IMR-90 (cell line): ENCODE measurements at places on chromosomes 2 and 18. TPM values are rescaled to one million over a fixed set of nuclear protein-coding genes. Genes with fewer than 3 reads are reported as not detected.

DNA sequence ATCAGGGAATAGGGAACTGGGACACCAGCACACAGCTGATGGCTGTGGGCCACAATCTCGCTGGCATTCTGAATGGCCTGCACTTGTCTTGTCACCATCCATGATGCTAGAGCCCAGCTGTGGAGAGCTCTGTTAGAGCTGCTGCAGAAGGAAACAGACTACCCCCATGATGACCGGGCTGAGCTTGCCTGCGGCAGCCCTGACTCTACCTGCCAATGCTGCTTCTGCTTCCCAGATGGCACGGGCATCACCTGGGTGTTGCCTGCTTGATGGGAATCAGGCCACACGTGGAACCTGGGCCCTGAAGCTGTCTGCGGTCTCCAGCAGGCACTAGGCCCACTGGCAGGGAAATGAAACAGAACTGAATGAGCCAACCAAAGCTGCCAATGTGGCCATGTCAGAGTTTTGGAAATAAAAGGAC lies 11.2 kb upstream of the DAW1 start:
- no peak for DNase-seq

GRCh38 chr18:54157646-54158385 lies 66.7 kb downstream of the MBD2 start:
- no peak for DNase-seq

GRCh38 chr2:42777883-42778805 lies 14.2 kb upstream of the OXER1 start:
- peak; percentile 22 for DNase-seq

DNA sequence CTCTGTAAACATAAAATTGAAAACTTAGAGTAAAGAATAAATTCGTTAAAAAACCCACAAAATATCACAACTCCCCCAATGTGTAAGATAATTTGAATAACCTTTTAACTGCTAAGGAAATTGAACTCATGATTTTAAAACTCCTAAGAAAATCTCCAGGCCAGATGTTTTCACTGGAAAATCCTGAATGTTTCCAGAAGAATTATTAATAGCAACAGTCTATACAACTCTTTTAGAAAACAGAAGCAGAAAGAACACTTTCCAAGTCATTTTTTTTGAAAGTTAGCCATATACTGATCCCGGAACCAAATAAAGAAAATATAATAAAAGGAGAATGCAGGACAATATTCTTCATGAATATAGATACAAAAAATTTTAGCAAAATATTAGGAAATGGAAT lies 165.6 kb downstream of the ACOXL start:
- no peak for DNase-seq

- DNase-seq: no peak
Observed at GRCh38 chr2:17107871-17108270, 410.4 kb downstream of the RAD51AP2 start.

- no peak for DNase-seq
Observed at GRCh38 chr18:12839526-12840196, 44.4 kb downstream of the PTPN2 start.

DNA sequence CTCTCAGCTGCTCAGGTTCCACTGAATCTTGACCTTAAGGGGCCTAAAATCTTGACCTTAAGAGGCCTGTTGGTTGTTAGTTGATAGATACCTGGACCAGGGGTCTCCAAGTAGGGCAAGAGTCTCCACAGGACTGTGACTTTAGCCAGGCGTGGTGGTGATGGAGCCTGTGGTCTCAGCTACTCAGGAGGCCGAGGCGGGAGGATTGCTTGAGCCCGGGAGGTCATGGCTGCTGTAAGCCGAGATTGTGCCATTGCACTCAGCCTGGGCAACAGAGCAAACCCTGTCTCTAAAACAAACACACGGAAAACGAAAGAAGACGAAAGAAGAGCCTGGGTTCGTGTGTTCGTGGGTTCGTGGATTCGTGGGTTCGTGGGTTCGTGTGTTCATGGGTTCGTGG lies 120.2 kb upstream of the CTDP1 start:
- no peak for DNase-seq

GRCh38 chr2:191697870-191698269 lies 19.9 kb downstream of the NABP1 start:
- DNase-seq: no peak

The SCTR gene
- not detected in 2 replicates for polyA plus RNA-seq

The CTLA4 gene
- not detected in 2 replicates for polyA plus RNA-seq

The CNGA3 gene
- not detected in 2 replicates for polyA plus RNA-seq

The GLI2 gene
- polyA plus RNA-seq: 26.0 and 31.5 TPM in 2 replicates

The CYRIA gene
- polyA plus RNA-seq: 1.1 and 1.7 TPM in 2 replicates

The CROCC2 gene
- not detected in 2 replicates for polyA plus RNA-seq
